ENCODE measurements at places on chromosomes 6 and 20.
A peak's percentile ranks its signal among the peaks of the same experiment; 100 is the strongest.

- DNase-seq, result no peak
These were observed 129.2 kb downstream of the FYN start for GRCh38 chr6:111743862-111744692.

DNA sequence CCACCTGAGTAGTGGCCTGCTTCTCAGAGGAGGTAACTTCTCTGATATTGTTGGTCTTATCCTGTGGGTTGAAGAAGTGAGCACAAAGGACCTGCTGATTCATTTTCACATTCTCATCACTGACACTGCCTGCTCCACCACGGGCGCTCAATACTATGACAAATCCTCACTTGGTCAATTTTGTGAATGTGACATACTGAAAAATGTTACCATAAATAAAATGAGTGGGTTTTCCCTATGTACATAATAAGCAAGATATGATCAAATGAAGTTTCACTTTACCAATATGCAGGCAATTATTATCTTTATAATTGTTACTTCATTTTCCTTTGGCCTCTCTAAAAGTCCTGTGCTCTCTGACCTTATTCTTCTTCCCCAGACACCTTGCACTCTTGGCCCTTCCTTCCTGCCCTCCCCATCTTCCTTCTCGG, 71.5 kb upstream of the RIPOR2 start:
- peak; percentile 37 for DNase-seq

DNA sequence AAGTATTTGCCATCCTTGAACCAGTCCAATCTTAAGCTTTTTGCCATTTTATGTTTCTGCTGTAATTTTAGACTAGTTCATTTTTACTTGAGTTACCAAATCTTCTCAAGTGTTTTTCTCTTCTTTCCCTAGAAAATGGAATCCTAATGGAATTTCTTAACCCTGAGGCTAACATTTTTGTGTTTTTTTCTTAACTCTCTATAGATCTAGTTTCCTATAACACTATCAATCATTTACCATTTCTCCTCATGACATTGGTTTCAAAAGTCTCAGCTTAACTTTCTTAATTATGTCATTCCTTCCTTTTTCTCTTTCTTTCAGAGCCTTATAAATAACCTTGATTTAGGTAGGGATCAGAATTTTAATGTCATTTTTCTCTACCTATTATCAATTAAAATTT, 54.8 kb downstream of the SENP6 start:
- no peak for DNase-seq

DNA sequence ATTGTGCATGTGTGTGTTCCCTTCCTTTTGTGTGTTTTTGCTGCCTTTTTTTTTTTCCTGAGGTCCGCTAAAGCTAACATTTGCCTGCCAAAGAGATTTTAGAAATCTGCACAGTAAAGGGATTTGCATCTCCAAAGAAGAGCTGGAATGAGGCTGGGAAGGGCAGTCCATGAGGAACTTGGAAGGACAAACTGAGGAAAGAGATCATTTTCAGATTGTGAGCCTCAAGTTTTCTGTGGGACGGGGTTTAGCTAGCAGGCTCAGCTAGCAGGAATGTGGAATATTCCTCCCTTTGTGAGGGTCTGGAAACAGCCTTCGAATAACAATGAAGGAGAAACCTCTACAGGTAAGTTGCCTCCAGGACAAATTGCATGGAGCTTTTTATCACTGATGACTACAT, 3.8 kb downstream of the INSM1 start:
- no peak for DNase-seq

DNA sequence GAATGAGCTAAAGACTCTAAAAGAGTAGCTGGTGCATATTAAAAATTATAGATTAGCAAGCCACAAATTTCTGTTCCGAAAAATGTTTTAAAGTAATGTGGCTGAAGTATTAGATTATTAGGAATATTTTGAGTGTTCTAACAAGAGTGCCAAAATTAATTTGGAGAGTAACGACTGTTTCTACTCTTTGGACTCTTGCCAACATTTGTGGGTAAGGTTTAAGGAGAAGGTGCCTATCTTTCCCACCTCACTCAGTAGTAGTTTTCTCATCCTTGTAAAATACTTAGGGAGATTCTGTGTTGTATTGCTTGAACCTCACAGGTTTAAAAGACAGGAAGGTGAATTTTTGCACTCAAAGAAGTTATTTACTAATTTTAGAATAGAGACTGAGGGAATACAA, 5.0 kb downstream of the HSF2 start:
- peak; percentile 20 for DNase-seq

GRCh38 chr6:80792151-80792550, 685.7 kb downstream of the BCKDHB start:
- no peak for DNase-seq

GRCh38 chr6:144482142-144482541, 197.0 kb downstream of the UTRN start:
- peak; percentile 91 for DNase-seq

DNA sequence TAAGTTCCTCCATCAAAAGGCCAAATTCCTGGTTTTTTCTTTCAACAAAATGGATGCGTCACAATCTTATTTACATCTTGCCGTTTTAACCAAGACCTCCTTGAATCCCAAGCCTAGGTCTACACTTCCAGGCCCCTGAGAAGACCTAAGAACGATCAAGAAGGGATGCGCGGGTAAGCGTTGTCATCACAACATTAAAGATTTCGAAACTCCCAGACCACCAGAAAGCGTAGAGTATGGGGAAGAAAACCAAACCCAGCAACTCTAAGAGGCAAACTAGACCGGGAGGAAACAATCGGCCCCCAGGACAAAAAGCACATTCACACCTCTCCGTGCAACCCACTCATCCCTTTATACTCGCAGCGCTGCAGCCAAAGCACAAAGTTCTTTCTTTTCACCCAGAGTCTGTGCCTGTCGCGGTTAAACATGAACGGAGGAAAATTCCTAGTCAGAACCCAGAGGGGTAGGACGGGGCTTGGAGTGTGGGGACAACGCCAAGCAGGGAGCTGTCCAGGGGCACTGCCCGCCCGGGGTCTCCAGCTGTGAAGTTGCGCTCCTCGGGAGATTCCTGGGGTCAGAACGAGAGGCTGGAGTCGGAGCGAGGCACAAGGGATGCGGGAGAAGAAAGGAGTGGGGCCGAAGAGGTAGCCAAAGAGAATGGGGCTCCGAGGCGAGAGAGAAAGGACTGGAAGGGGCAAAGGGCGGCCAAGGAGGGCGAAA, 725 bp downstream of the OSER1 start:
- peak; percentile 60 for DNase-seq

GRCh38 chr6:14824484-14825275, 421.2 kb upstream of the JARID2 start:
- DNase-seq, result no peak

DNA sequence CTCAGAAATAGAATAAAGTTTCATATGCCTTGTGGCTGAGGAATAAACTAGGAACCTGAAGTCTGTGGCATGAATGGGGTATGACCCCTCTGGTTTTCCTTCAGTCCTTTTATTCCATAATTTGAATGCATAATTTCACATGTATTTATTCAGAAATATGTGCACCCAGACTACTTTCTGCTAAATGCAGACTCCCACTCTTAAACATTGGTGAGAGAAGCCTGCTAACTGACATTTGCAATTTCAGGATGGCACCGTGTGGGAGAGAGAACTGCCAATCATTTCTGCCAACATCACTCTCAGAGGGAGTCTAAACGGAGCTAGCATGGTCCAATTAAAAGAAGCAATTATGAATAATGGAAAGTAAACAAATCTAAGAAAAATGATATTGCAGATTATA, 141.3 kb downstream of the ADGRB3 start:
- no peak for DNase-seq

GRCh38 chr6:52534966-52535390, 41.9 kb downstream of the TRAM2 start:
- no peak for DNase-seq

GRCh38 chr20:10402938-10403608, 30.9 kb downstream of the MKKS start:
- no peak for DNase-seq

- DNase-seq, result peak; percentile 62
These were observed 170.3 kb downstream of the TSHZ2 start for GRCh38 chr20:53142225-53143127.

- DNase-seq, result no peak
These were observed 292.6 kb downstream of the GMDS start for GRCh38 chr6:1952740-1953360.

DNA sequence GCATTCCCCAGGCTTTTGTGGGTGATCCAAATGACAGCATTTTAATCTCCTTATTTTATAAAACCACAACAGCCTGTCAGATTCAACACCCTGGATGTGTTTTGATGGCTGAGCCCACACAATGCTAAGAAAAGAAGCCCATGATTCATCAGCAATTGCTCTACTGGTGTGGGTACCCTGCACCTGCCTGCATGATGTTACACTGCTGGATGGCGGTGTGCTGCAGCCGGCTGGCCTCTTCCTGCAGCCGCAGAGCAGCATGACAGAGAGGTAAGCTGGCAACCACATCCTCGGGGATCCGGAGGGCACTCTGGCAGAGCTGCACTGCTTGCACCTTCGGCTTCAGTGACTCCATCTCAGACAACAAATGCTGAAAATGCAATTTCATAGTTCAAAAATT, 327.5 kb downstream of the SYNE1 start:
- no peak for DNase-seq

DNA sequence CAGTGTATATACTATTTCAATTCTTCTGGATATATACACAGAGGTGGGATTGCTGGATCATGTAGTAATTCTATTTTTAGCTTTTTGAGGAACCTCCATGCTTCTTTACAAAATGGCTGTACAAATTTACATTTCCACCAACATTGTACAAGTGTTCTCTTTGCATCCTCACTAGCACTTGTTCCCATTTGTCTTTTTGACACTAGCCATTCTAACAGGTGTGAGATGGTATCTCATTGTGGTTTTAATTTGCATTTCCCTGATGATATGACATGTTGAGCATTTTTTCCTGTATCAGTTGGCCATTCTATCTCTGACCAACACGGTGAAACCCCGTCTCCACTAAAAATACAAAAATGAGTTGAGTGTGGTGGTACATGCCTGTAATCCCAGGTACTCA, 68.1 kb upstream of the PMEPA1 start:
- no peak for DNase-seq

DNA sequence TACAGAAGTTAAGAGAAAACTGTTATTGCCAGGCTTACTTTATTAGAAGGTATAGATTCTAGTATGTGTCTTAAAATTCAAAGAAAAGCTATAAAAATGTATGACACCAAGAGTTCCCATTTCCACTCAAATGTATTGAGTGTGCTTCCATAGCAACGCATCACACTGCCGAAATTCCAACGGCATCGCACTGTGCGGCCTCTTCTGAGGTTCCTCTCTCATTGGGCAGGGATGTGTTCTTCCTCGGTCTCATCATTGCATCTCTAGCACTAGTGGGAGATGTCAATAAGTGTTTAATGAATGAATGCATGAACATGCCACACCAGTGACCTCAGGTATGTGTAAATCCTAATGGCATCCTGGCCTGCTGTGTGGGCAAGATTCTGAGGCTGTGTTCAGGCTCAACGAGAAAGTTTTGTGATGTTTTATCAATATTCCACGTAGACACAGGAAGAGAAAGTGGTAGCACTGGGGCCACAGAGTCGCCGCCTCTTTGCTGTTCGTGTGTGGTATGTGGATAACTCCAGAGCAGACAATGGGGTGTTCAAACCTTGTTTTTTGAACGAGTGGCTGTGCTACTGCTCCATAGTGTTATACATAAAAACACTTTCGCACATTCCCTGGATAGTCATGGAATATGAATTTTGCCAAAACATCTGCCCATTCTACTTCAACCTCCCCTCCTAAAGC, 171.6 kb downstream of the ADGB start:
- no peak for DNase-seq

GRCh38 chr20:15071085-15071808, 733.8 kb upstream of the FLRT3 start:
- no peak for DNase-seq

DNA sequence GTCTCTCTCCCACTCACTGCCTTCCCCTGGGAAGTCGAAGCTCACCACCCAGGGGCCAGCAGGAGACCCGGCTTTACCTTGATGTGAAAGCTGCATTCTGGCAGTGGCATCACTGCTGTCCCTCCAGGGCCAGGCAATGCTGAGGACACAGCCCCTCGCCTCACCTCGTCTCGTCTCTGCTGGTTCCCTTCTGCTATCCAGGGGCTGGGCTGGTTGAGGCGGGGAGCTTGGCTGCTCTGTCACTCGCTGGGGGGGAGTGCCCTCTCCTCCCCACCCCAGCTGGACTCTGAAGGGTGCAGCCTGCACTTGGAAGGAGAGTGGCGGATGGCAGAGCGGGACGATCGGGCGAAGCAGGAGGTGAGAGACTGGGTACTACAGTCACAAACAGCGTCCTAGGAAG, 12.7 kb upstream of the DSN1 start:
- DNase-seq, result no peak

DNA sequence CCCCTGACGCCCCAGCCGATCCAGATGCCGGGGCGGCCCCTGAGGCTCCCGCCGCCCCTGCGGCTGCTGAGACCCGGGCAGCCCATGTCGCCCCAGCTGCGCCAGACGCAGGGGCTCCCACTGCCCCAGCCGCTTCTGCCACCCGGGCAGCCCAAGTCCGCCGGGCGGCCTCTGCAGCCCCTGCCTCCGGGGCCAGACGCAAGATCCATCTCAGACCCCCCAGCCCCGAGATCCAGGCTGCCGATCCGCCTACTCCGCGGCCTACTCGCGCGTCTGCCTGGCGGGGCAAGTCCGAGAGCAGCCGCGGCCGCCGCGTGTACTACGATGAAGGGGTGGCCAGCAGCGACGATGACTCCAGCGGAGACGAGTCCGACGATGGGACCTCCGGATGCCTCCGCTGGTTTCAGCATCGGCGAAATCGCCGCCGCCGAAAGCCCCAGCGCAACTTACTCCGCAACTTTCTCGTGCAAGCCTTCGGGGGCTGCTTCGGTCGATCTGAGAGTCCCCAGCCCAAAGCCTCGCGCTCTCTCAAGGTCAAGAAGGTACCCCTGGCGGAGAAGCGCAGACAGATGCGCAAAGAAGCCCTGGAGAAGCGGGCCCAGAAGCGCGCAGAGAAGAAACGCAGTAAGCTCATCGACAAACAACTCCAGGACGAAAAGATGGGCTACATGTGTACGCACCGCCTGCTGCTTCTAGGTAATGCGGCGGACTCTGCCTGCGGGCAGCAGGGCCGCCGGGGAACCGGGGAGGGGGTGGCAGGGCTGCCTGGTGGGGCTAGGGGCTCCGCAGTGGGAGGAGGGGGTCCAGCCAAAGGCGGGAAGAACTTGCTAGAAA, 2.3 kb downstream of the GNAS start:
- DNase-seq, result no peak

GRCh38 chr20:41011551-41012067, 17.0 kb upstream of the TOP1 start:
- DNase-seq, result no peak

GRCh38 chr6:36297511-36297910, 27.7 kb downstream of the PNPLA1 start:
- DNase-seq, result no peak

- DNase-seq, result peak; percentile 70
These were observed 1202.0 kb upstream of the ADGRB3 start for GRCh38 chr6:67433124-67433523.

GRCh38 chr6:44304282-44305199, 8.6 kb downstream of the AARS2 start:
- DNase-seq, result peak; percentile 60

All from OCI-M1 (cell line).